CD4-positive, alpha-beta T cell treated with Interleukin-2 at 100 ng/mL for 4 hours (primary cell): ENCODE measurements at places on chromosomes 3 and 15.

DNA sequence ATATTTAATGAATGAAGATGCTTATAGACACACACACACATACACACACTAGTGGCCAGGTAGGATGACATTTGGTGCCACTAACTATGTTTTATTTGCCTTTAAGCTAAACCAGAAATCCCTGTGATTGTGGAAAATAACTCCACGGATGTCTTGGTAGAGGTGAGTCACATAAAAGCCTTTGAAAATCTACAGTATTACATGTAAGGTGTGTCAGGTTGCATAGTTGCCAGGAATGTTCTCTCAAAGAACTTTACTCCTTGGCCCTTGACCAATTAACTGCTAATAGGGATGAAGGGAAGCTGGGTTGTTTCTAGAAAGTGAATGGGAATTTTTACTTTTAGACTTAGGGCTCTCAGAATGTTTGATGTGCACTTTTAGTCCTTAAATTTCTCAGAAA lies 9.9 kb downstream of the ZBED2 start:
- no peak for DNase-seq

- DNase-seq = peak; percentile 36
Measured at GRCh38 chr15:75606711-75607699, 18.5 kb downstream of the SNUPN start.

- peak; percentile 76 for DNase-seq
Measured at GRCh38 chr15:91302588-91303439, 202.8 kb downstream of the SV2B start.

DNA sequence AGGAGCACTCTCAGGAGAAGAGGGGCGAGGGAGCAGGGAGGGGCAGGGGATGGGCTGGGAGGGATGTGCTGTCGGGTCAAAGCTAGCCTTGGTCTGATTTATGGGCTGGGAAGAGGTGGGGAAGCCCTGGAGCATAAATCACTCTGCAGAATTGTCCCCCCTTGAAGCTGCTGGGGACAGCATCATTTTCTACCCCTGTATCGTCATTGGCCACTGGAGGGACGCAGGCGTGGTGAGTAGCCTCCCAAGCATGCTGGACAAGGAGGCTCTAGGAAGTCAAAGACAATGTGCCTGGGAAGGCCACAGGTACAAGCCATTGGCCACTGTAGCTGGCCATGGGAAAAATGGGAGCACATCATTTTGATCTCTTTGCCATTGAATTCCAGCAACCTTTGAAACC lies 175.5 kb upstream of the CTDSPL start:
- no peak for DNase-seq

DNA sequence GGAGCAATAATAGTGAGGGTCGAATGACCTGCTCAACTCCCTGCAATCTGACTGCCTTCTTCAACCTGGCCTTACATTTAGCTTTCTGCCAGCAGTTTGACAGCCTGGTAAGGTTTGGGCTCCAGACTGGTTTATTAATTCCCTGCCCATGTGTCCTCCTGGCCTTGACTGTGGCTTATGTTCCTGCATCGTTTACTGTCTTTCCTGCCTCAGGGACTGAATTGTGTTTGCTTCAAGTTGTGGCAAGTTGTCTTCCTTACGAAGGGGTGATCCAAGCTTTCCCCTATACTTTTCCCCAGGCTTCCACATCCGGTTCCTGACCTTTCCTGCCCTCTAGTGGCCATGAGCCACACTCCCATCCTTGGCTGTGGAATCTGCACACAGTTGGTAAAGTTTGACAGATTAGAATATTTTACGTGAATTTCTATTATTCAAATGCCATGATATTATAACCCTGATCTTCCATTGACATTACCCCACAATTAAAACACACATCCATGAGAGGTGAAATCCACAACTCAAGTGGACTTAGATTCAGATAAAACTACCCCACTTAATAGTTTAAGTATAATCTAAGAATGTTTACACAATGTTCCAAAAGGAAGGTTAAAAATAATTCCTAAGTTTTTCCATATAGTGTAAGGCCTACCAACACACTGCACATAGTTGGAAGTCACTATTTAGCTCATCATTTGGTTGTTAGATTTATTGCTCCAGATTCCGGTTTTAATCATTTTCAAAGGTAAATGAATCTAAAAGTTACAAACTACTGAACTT lies 95.7 kb downstream of the NEDD4 start:
- DNase-seq = no peak

GRCh38 chr3:157819270-157820156 lies 286.7 kb downstream of the SHOX2 start:
- DNase-seq = no peak

GRCh38 chr15:53445531-53445930 lies 313.9 kb downstream of the WDR72 start:
- DNase-seq = no peak

DNA sequence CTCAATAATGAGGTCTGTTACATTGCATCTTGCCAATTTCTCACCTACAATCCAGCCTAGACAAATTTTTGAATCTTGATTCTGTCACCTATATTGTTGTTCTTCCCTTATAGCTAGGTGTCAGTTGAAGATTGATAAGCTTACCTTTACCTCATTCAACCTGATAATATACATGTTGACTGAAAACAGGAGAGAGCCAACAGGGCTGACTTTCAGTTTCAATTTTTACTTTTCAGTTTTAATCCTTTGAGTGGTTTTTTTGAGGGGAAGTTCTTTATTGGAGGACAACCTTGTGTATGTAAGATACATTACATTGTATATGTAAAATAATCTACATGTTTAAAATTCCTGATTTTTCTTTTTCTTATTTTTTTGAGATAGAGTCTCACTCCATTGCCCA lies 5.8 kb downstream of the ATP13A5 start:
- no peak for DNase-seq

- no peak for DNase-seq
Measured at GRCh38 chr3:56737006-56737405, 53.9 kb upstream of the TASOR start.

DNA sequence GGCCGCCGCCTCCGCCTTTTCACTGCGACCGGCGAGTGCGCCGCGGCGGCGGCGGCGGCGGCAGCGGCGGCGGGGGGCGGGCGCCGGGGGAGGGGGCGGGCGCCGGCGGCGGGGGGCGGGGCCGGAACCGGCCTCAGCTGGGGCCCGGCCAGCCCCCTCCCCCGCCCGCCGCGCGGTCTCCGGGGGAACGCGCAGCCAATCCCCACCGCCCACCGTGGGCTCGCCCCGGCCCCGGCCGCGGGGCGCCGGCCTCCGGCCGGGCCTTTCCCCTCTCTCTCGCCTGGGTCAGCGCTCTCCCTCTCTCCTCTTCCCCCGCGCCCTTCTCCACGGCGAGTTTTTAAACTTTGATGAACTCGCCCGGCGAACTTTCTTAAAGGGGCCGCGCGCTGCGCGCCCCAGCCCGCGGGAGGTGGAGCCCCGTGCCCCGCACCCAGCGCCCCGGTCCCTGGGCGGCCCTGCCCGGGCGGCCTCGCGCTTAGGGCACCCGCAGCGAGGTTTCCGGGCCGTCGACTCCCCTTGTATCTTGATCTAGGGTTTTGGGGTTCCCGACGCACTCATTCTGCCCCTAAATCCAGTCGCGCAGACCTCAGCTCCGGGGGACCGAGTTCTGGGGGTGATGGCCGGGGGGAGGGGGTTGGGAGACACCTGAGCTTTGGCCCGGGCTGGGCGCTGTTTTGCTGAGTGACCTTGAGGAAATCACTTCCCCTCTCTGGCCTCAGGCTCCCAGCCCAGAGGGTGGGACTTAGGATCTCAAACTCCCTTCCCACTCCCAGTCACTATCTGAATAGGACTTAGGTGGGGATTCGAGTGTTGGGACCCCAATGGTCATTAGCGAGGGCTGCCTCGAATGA lies at the start of gene RBPMS2:
TSS of gene RBPMS2 (minus strand) at position 39 of the 851 bp plus-strand sequence. CDS start 270 bp downstream, outside the sequence.
- DNase-seq = no peak

DNA sequence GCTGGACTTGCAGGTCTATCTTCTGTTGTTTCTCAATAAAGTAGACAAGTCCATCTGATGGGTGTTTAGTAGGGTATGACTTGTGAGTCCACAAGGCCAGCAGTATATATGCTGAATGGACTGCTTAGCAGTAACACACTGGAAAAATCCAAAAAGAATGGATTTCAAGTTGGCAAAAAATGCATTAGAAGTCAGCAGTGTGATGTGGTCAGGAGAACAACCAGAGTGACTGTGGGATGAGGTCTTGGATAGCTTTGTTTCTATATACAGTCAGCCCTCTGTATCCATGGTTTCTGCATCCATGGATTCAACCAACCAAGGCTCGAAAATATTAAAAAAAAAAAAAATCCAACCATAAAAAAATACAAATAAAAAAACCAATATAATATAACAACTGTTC lies 55.8 kb downstream of the LPP start:
- no peak for DNase-seq

DNA sequence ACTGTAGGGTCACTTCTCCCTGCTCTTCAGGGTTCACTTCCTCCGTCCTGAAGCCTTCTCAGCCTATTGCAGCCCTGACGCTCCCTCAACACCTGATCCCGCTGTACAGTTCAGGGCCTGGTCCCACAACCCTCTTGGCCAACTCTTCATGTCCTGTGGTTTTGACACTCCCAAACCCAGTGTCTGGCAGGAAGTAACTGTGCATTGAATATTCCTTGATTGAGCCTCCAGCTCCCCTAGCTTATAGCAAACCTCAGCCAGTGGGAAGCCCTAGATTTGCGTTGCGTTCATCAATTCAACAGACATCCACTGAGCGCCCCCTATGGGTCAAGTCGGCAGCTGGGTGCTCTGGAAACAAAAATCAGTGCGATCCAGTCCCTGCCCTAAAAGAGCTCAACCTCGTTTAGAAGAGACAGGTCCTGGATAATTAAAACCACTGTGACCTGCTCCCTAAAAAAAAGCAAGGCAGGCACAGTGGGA lies 13.5 kb downstream of the UBAP1L start:
- DNase-seq = peak; percentile 49

- DNase-seq = no peak
Measured at GRCh38 chr3:60948488-60948887, 302.8 kb downstream of the FHIT start.

- DNase-seq = no peak
Measured at GRCh38 chr3:130682131-130682530, 64.5 kb downstream of the PIK3R4 start.
